ENCODE measurements at places on chromosomes 2 and 18.
A peak's percentile ranks its signal among the peaks of the same experiment; 100 is the strongest.

DNA sequence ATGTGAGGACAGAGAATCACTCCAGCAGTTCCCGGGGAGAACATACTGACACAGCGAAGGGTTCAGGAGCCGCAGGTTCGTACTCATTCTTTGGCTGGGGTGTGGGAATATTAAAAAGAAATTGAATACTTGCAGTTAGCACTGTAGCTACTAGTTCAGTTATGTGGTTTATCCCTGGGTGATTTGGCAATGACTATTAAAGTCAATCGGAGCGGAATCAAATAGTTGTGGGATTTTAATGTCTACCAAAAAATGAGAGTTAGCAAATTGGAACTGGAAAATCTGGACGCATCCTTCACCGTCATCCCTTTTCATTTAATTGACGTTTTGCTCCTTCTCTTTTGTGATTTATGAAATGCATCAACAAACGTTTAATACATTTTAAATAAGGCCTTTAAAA is 50.8 kb downstream of the GBX2 start:
- DNase-seq: no peak

GRCh38 chr2:97995026-97995733 is 568 bp downstream of the TMEM131 start:
- DNase-seq: peak; percentile 31

DNA sequence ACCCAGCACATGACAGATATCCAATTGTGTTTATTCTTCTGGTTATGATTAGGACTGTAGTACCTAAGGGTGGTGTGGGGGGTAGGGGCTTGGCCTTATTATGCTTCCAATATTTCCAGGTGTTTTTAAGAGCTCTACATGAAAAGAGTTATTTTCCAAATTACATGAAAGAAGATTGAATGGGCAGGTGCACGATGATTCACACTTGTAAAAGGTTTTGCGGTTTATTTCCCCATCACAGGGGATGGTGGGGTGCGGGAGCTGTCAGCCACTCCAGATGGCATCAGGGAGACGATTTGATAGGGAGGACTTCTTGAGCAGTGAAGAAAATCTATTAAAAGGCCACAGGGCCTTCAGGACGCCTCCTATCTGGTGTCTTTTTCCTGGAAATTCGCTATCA is 15.1 kb upstream of the CCBE1 start:
- no peak for DNase-seq

DNA sequence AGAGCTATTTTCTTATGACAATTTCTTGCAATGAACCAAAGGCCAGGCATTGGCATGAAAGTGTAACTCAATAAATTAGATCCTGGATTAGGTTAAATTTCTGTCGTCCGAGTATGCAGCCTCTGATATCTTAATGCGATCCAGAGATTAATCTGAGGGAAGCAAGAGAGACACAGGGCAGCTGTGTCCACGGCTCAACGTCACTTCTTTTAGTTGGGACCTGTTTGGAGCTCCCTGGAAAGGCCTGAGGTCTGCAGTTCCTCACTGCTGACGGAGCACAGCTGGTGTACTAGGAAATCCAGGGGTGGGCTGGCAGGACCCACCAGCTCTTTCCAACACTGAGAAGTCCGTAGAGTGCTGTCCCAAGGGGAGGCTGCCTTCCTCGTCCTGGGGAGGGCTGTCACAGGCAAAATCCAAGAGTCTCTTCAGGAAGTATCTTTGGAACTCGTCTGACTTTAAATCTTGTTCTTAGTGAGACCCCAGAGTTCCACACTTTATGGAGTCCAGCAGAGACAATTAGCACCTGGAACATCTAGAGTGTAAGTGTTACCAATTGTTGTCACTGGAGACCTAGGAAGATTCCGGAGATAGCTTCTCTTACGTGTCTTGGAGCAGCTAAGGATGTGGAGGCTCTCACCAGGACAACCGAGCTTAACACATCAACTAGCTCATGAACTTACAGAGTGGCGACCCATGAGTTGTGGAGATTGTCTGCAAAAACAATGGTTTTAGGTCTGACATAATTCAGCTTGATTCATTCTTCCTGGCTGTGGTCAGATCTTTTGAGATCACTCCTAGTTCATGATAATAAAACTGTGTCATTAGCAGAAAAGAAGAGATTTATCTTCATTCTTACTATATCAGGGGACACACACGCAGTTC is 173.7 kb downstream of the ACKR3 start:
- peak; percentile 37 for DNase-seq

- DNase-seq: no peak
These were observed 258.9 kb upstream of the TNP1 start for GRCh38 chr2:217118559-217119284.

- DNase-seq: peak; percentile 64
These were observed 42.1 kb upstream of the LAPTM4A start for GRCh38 chr2:20093263-20094141.

DNA sequence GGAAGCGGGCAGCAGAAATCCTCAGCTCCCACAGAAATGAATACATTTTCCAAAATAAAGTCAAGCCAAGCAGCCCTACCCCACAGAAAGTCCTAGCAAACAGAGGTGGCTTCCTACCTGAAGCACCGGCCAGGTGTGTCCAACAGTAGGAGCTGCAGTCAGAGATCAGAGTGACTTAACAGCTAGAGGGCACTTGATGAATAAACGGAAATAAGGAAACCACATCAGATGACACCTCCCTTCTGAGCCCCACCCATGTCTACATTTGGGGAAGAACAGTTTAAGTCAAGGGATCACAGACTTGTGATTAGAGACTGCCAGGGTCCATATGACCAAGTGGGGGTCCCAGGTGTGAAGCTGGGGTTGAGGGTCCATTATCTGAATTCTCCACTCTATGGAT is at the start of gene CXCR1:
TSS of gene CXCR1 (minus strand) at position 172 of the 400 bp plus-strand sequence. CDS start 1,751 bp downstream, outside the sequence.
- DNase-seq: peak; percentile 75

- DNase-seq: no peak
These were observed 49.0 kb upstream of the EPAS1 start for GRCh38 chr2:46248171-46248570.

GRCh38 chr18:29418136-29418535 is 1241.2 kb upstream of the CDH2 start:
- DNase-seq: peak; percentile 87

DNA sequence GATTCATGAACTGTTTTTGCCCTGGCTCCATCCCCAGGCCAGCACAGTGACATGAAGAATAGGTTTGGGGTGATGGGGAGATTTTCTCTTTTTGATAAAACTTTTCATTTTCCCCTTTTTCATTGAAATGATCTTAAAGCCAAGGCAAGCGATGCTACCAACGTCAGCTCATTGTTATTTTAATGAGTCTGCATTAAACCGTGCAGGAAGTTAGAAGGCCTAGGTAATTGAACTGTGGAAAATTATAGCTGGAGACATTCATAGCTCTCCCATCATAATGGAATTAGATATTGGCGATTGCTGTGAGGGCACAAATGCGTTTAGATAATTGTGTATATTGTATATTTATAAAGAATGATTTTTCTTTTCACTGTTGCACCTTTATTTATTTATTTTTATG is 33.2 kb downstream of the SMARCAL1 start:
- DNase-seq: no peak

DNA sequence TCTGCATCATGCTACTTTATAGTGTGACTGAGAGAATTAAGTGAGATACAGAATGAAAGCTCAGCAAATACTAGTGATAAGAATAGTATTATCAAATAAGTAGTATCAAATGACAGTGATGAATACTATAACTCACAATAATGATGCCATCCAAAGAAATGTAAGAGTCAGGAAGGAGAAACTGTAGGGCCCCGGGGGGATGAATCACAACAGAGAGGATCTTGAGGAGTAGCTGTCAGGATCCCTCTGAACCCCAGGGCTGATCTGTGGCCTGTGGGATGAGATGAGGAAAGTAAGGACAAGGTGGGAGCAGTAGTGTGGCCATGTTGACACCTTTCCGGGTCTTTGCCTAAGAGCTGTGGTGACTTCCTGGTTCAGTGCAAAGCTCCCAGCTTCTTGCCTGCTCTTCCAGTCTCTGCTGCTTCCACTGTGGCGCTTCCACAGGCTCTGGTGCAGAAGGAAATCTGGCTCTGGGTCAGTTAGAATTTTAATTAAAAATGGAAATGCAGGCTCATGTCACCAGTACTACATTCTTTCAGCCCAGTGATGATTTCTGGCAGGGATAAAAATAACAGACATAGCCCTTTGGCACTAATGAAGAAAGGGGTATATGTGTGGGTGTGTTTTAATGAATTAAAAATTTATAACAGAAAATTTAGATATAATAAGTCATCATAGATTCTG is 166.9 kb downstream of the MYO3B start:
- peak; percentile 65 for DNase-seq

DNA sequence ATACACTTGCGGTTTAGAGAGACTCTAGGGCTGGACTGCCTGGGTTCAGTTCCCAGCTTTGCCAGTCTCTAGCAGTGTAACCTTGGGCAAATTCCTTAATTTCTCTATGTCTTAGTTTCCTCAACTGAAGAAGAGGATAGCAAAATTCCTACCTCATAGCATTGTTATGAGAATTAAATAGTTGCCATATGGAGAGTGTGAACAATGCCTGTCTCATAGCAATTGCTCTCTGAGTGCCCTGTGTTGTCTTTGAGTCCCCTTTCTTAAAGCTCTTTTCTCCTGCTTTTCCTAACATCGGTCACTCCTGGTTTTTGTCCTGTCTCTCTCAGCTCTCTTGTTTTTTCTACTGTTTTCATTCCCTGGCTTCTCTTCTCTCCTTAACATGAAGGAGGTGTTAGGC is 116.8 kb upstream of the ALPP start:
- no peak for DNase-seq

- peak; percentile 21 for DNase-seq
These were observed 151.8 kb upstream of the MMADHC start for GRCh38 chr2:149739171-149739882.

DNA sequence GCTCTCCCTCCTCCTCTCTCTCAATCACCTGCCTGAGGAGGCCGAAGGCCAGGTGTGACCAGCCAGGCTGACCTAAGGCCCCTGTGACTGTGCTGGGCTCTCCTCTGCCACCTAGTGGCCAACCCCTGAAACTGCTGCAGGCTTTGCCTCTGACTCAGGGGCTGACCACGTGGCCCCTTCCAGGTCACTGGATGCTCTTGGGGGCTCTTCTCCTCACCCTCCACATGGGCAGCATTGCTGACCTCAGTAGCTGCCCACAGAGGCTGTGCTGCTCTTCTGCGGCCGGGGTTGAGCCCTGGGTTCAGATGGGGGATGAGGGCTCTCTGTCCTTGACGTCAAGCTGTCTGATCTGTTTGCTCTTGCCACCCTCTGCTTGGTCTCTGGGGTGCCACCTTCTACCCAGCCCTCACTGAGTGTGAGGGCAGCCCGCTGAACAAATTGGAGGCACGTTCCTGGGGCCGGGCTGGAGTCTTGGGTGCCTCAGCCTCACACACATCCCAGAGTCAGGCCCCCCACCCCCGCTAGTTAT is 122.7 kb downstream of the TWIST2 start:
- peak; percentile 44 for DNase-seq

DNA sequence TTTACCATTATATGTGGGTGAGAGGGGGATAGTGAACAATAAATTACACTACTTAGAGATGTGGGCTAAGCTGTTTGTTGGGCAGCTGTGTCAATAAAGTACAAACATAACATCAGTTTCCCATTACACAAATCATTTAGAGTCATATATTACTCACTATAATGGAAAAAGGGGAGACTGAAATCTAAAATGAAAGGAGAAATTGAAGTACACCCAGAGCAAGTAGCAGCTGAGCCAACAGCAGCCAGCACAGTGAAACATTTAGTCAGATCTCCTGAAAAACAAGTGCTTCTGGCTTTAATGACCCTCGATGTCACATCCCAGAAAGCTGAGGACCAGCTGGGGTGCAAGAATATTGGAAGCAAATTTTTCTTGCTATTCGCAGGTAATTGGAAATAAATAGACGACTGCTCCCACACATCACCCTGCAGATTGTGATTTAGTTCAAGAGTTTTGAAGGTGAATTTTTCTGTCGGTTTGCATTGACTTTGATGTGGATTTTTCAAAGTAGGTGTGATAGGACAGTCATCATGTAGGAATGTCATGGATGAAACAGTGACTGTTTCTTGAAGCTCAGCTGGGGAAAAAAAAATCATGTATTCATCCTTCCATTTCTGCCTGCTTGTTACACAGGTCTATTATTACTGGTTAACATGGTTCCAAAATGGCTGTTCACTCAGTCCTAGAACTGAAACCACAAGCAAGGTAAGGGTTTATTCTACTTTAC is 1607.3 kb upstream of the CELF4 start:
- DNase-seq: peak; percentile 48

- peak; percentile 50 for DNase-seq
These were observed 18.8 kb upstream of the FN1 start for GRCh38 chr2:215454519-215455246.

- peak; percentile 94 for DNase-seq
These were observed 45.3 kb upstream of the ROCK2 start for GRCh38 chr2:11389551-11390398.

DNA sequence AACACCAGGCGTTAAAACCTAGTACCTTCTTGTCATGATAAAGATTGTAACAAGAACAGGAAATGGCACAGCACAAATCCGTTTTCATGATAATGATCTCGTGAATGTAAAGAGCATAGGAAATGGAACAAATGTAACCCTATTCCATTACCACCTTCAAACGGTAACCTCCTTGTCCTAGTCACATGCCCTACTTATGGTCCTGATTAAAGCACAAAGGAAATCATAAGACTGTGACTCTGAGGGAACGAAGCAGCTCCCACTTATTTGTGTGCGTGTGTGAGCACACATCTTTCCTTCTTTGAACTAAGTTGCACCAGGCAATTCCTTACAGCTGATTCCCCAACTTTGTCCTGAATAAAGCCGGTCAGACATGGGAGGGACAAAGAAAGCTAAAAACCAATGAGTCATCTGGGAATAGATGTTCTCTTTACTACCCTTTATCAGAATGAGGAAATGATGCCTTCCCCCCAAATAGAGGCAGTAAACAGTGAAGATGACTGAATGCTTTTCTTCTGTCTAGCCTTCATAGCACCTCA is 192.6 kb downstream of the IKZF2 start:
- DNase-seq: peak; percentile 72

GRCh38 chr2:112166806-112167499 is 28.8 kb downstream of the FBLN7 start:
- peak; percentile 12 for DNase-seq

DNA sequence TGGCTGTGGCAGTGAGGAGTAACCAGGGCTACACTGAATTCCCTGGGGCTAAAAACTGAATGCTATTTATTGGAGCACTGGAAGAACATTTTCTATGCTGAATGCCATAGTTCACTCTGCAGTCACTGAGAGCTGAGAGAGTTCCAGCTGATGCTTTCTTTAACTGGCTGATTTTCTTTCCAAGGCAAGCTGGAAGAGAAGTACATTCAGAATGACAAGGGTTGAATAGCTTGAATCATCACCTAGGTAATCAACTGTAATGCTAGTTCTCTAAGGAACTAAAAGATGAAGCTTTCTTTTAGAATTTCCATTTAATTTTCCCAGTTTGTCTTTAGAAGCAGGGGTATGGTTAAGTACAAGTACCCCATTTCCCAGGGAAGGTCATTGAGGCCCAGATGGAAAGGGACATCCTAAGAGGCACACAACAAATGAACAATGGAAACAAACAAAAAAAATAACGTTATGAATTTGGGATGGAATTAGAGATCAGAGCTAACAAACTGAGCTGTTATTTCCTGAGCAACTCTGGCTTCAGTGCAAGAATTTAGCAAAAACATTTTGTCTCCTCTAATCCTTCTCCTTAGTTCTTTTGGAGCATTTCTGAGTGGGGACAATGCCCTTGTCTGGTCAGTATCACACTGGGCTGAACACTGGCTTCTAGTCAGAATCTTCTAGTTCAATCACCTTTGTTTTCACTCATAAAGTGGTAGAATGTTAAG is 132.8 kb upstream of the REG3A start:
- DNase-seq: no peak

GRCh38 chr2:797556-797955 is 120.3 kb upstream of the TMEM18 start:
- DNase-seq: no peak

Measured in bronchial epithelial cell (primary cell).